ENCODE measurements at places on chromosomes 16 and 17.

DNA sequence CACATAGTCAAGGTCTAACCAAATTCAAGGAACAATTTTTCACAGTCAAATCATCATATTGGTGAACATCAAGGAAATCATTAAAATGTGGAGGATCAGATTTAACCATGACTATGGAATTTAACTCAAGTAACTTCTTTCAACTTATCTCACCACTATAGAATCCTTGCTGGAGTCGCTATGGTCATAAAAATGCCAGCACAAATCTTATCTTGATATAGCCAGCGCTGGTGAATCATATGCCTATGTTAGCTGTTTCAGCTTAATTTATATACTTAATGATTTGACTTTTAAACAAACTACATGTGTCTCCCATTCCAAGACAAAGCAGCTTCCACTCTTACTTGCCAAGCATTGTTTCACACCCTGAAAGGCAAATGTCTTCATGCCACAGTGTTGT lies 416.4 kb downstream of the CDH11 start:
- DNase-seq, result no peak

- DNase-seq, result no peak
Observed at GRCh38 chr17:71330099-71330375, 790.8 kb upstream of the SOX9 start.

DNA sequence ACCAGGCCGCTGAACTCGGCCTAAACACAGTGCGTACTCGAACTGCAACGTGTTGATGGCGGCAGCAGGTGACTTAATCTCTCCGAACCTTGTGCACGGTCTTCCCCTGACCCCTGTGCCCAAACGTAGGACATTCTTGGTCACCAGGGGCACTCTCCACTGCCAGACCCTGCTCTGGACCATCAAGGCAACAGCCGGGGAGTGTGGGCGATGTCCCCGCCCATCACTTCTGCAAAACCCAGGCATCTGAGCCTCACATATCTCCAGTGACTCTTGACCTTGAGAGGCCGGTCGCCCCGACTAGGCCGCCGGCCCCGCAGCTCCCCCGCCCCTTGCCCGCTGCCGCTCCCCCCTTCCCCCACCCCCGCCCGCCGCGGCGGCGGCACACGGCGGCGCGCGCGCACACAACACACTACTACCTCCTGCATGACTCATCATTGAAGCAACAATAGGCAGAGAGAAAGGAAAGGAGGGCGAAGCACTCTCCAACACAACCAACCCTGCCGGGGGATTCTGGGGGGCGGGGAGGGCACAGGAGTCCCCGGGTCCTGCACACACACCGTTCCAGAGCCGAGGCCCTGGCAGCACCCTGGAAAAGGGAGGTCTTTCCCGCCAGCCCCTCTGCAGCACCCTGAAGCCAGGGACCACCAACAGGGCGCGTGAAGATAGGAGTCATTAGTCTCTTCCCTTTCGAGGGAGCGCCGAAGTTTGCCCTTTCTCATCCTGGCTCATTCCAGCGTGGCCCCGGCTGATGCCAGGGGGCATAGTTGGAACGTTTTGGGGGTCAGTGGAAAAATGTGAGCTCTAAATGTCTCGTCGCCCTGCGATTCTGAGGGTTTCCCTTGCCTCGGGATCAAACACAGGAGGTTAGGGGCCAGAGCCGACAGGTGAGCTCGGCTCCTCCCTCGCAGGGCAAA lies 1.9 kb downstream of the MNT start:
- DNase-seq, result peak; percentile 74

- DNase-seq, result no peak
Observed at GRCh38 chr17:51376739-51377138, 116.4 kb downstream of the UTP18 start.

DNA sequence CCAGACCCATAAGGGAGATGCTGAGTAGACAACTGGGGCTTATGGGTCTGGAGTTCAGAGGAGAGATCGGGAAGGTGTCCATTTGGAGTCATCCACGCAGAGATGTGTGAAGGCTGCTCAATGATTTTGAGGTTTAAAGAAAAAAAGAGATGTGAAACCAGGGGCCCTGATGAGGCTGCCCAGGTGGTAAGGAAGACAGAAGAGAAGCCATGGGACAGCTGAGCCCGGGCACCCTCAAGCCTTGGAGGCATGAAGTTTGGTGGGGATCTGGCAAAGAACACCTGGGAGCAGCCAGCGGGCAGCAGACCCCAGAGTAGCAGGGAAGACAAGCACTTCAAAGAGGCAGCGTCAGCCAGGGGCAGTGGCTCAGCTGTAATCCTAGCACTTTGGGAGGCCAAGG lies 20.8 kb upstream of the MYO15B start:
- DNase-seq, result no peak

- DNase-seq, result no peak
Observed at GRCh38 chr16:69917739-69918138, 33.4 kb upstream of the CLEC18A start.

GRCh38 chr16:6081320-6081976 lies 983.9 kb upstream of the EEF2KMT start:
- no peak for DNase-seq

Data from CD4-positive, alpha-beta T cell treated with Interleukin-12 subunit alpha and Interleukin-12 subunit beta, for 1 hour (primary cell).